ENCODE measurements at places on chromosomes 12 and 14.

DNA sequence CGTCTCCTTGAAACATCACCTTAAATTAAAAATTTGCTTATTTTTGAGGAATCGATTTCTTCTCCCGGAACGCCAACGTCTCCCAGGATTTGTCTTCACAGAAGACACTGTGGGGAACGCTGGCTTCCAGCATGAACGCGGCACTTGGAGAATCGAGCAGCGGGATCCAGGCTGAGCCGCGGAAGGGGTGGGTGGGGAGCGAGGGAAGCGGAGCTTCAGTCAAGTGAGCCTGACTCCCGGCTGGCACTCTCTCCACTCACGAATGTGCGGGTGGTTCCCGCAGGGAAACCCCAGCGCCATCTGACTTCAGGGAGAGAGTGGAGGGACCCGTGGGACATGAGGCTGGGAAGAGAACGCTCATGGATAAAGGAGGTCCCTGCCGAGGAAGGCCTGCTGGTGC, 506.0 kb upstream of the TMEM132C start:
- DNase-seq: no peak

DNA sequence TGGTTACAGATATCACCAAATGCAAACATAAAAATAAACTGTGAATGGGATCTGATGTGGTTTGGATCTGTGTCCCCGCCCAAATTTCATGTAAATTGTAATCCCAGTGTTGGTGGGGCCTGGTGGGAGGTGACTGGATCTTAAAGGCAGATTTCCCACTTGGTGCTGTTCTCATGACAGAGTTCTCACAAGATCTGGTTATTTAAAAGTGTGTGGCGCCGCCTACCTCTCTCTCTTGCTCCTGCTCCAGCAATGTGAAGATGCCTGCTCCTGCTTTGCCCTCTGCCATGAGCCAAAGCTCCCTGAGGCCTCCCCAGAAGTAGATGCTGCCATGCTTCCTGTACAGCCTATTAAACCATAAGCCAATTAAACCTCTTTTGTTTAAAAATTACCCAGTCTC, 47.8 kb downstream of the SLC25A21 start:
- no peak for DNase-seq

- DNase-seq: no peak
Measured at GRCh38 chr12:13764748-13765147, 216.7 kb downstream of the GRIN2B start.

GRCh38 chr14:77053046-77053841, 24.7 kb upstream of the IRF2BPL start:
- DNase-seq: peak; percentile 91

DNA sequence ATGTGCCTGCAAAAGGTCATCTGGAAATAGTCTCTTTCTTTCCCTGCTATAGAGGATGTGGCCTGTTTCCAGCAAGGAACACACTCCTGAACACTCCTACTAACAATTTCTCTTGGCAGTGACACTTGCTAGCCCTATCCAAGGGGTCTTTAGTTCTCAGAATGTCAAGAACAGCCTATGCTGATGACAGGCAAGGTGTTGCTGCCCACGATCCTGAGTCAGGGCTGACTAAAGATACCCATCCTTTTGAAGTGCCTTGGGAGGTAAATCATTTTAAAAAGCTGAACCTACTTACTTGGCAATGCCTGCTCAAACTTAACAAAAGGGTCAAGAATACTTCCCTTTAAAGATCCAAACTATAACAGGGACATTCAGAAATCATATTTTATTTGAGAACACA, 1146.4 kb downstream of the VRK1 start:
- DNase-seq: no peak

- DNase-seq: no peak
Measured at GRCh38 chr12:52352951-52353350, 14.3 kb downstream of the KRT85 start.

DNA sequence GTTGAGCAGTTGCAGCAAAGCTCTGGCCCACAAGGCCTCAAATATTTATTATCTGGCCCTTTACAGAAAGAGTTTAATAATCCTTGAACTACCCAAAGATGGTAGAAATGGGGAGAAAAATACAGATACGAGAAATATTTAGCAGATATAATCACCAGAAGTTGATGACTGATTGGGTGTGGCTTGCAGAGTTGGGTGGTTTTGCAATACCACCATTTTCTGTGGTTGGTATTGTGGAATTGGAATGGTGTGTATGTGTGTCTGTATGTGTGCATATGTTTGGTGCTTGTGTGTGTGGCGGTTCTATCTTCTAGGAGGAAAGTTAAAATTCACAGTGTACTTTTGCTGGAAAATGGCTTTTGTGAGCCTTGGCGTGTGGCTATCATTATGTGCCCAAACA, 85.4 kb upstream of the MANSC4 start:
- DNase-seq: no peak
